Esophagus squamous epithelium (tissue), 5 donors: ENCODE measurements at places on chromosomes 16 and 17. TPM values are rescaled to one million over a fixed set of nuclear protein-coding genes. Genes with fewer than 3 reads are reported as not detected.

- no peak for DNase-seq
These were observed 3.1 kb downstream of the BCAS3 start for GRCh38 chr17:60680754-60681153.

DNA sequence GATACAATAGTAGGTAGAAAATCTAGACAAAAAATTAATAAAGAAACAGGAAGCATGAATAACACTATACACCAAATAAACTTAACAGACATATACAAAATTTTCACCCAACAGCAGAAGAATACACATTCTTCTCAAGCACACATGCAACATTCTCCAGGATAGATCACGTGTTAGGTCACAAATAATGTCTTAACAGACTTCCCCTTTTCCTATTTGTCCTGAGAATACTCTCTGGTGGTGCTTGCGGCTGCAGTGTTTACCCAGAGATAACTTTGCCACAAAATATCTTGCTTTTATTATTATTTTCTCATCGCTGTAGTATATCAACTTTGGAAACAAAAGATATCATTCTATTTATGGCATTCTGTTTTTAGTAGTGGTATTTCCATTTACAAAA, 40.6 kb upstream of the ZNF267 start:
- DNase-seq: no peak

GRCh38 chr16:29962344-29962994, 590 bp downstream of the TMEM219 start:
- DNase-seq: no peak

DNA sequence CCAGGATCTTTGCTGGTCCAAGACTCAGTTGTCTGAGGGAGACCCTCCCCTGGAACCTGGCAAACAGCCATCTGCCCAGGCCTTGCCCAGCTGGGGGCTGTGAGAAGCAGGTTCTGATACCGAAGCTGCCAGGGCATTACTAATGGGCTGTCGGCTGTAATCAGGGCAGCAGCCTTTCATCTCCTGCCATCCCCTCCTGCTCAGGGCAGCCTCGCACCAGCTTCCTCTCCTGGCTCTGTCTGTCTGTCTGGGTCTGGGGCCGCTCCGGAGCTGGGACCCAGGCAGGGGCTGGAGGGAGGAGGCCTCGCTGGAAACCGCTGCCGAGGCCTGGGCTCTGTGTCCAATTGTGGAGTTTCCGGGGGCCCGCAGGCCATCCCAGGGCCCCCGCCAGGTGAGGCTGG, 21.6 kb upstream of the BRD7 start:
- DNase-seq: no peak

WNT9B gene
- 0.19 TPM for total RNA-seq

SCGB1C2 gene
- total RNA-seq: not detected

MMP25 gene
- 0.38 TPM for total RNA-seq
